ENCODE measurements at places on chromosomes 4 and X. TPM values are rescaled to one million over a fixed set of nuclear protein-coding genes. Genes with fewer than 3 reads are reported as not detected.

The PTTG2 gene
- polyA plus RNA-seq, result not detected

The MAGEA1 gene
- polyA plus RNA-seq, result not detected

The ZAR1 gene
- 0.88 TPM for polyA plus RNA-seq

The CFP gene
- polyA plus RNA-seq, result 2.7 TPM

The MSX1 gene
- polyA plus RNA-seq, result 2.8 TPM

The MAGEA10 gene
- polyA plus RNA-seq, result not detected

The TNIP3 gene
- not detected for polyA plus RNA-seq

The HSPA4L gene
- 13.0 TPM for polyA plus RNA-seq

The TCEAL7 gene
- polyA plus RNA-seq, result 193 TPM

The ESX1 gene
- not detected for polyA plus RNA-seq

The PRDM8 gene
- 0.46 TPM for polyA plus RNA-seq

The GAGE12F gene
- not detected for polyA plus RNA-seq

The TSPAN5 gene
- 18.8 TPM for polyA plus RNA-seq

The DNAAF6 gene
- polyA plus RNA-seq, result not detected

The SPCS3 gene
- 104 TPM for polyA plus RNA-seq

The LONRF3 gene
- 0.41 TPM for polyA plus RNA-seq

The CCNB3 gene
- polyA plus RNA-seq, result 0.42 TPM

The TMEM31 gene
- polyA plus RNA-seq, result 1.0 TPM

The C4orf51 gene
- not detected for polyA plus RNA-seq

The AREG gene
- not detected for polyA plus RNA-seq

The TKTL2 gene
- polyA plus RNA-seq, result 0.42 TPM

The SH2D1A gene
- polyA plus RNA-seq, result not detected

The SPANXC gene
- not detected for polyA plus RNA-seq

The TMEM255A gene
- polyA plus RNA-seq, result 7.6 TPM

The GIMD1 gene
- not detected for polyA plus RNA-seq

The MRFAP1L1 gene
- polyA plus RNA-seq, result 421 TPM

The FOXR2 gene
- polyA plus RNA-seq, result not detected

The NPNT gene
- 2.6 TPM for polyA plus RNA-seq

The ZCCHC13 gene
- polyA plus RNA-seq, result not detected

The APELA gene
- polyA plus RNA-seq, result not detected

The APBB2 gene
- 41.9 TPM for polyA plus RNA-seq

The ABCD1 gene
- polyA plus RNA-seq, result 3.2 TPM

The TRPC3 gene
- polyA plus RNA-seq, result 6.9 TPM

The BCORL1 gene
- polyA plus RNA-seq, result 1.0 TPM

The GPRIN3 gene
- polyA plus RNA-seq, result 7.0 TPM

The F9 gene
- not detected for polyA plus RNA-seq

The PLXNB3 gene
- 0.76 TPM for polyA plus RNA-seq

The SLC6A14 gene
- not detected for polyA plus RNA-seq

The SPANXN3 gene
- polyA plus RNA-seq, result not detected

The EIF1AX gene
- polyA plus RNA-seq, result 67.1 TPM

The LUZP4 gene
- polyA plus RNA-seq, result not detected

The STATH gene
- polyA plus RNA-seq, result not detected

The RAB9B gene
- 50.6 TPM for polyA plus RNA-seq

The SPATA18 gene
- 0.09 TPM for polyA plus RNA-seq

The PPP1R2C gene
- polyA plus RNA-seq, result not detected

The SH3RF1 gene
- 3.1 TPM for polyA plus RNA-seq

The TEX11 gene
- not detected for polyA plus RNA-seq

The USP26 gene
- polyA plus RNA-seq, result not detected

The SATL1 gene
- 2.6 TPM for polyA plus RNA-seq

The SLC9B1 gene
- polyA plus RNA-seq, result not detected

The CLGN gene
- 20.8 TPM for polyA plus RNA-seq

The TCEAL1 gene
- polyA plus RNA-seq, result 89.4 TPM

The POF1B gene
- polyA plus RNA-seq, result not detected
